Stimulated activated CD8-positive, alpha-beta memory T cell treated with anti-CD3 and anti-CD28 coated beads, Interleukin-7, amount 100 ng/mL, for 1 hour (primary cell): ENCODE measurements at places on chromosomes 3 and 15.

- no peak for DNase-seq
These were observed 20.7 kb downstream of the TATDN2 start for GRCh38 chr3:10268930-10269329.

GRCh38 chr3:50325113-50325480 is 2.6 kb upstream of the HYAL2 start:
- no peak for DNase-seq

DNA sequence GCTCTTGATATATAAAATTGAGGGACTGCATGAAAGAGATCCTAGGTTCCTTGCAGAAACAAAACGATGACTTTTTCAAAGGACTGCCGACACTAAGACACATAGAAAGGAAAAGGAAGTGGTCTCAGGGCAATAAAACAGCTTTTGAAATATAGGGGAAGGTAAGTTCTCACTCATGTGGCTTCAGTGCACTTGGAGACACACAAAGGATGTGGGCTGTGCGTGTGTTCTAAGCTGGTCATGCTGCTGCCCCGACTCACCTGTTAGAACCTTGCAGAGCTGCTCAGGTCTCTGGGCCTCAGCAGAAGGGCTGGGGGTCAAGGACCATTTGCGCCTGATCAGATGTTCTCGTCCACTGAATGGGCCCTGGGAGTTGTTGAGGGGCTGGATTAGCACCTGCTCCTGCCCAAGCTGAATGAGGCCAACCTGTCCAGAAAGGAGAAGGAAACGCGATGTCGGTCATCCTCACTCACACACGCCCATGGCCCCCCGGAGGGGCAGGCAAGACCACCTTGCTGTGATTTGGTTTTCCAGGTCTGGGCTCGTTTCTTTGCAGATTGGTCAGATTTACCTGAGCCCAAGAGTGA is 11.1 kb downstream of the ADAMTS17 start:
- no peak for DNase-seq

DNA sequence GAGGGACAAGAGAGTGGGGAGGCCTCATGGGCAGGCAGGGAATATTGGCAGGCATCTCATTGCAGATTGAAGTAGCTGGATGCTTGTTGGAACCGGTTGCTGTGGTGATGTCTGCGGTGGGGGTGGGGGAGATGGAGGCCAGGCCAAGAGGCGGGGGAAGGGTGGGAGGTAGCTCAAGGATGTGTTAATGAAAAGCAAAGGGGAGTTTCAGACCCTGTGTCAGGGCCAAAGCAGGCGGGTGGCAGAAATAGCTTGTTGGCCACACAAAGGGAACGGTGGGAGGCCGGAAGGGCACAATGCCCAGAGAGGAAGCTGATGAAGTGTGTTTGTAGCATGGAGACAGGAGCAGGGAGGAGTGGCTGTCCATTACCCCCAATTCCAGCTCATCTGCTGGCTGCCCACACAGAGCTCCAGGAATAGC is 28.0 kb downstream of the CCDC33 start:
- no peak for DNase-seq

- no peak for DNase-seq
These were observed 27.2 kb upstream of the UBE2Q2 start for GRCh38 chr15:75815811-75816719.

DNA sequence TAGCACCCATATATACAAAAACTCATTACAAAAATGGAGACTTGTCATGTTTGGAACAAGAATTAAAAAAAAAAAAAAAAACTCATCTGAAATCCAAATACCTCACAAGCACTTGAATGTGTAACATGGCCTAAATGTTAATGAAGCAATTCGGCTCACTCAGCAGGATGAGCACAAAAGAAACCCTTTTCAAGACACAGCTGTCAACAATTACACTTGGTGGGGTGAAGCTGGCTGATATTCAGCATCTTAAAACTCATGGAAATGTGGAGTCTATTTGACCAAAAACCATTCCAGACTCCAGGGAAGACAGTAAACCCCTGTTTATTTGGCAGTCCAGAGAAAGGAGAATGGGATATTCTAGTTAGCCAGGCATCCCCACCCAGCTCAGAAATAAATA is 205.4 kb upstream of the TSC22D2 start:
- no peak for DNase-seq

- no peak for DNase-seq
These were observed 528.1 kb upstream of the MCTP2 start for GRCh38 chr15:93703092-93703739.

- no peak for DNase-seq
These were observed at the start of gene LSAMP for GRCh38 chr3:116445311-116445841. TSS of gene LSAMP (minus strand) at chr3:116445487.

GRCh38 chr3:151412989-151413388 is 28.4 kb upstream of the P2RY12 start:
- no peak for DNase-seq

- DNase-seq = no peak
These were observed 77.3 kb downstream of the LRTM1 start for GRCh38 chr3:54850484-54851018.

DNA sequence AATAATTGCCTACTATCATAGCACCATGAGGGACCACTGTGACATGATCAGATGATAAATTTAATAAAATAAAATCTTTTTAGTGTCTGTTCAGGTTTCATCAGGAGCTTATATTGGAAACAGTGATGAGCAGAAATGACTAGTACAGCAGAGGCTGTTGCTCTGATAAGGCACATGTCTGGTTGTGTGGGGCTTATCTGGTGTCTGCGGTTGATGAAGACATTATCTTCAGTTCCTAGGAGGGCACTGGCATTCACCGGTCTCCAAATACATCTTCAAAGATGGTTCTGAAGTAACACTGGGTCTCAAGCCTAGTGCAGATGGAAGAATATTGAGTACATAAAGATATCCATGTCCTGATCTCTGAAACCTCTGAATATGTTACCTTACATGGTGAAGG is 125.3 kb downstream of the SUCNR1 start:
- no peak for DNase-seq

- no peak for DNase-seq
These were observed 103.0 kb downstream of the PGPEP1L start for GRCh38 chr15:98904544-98904943.

DNA sequence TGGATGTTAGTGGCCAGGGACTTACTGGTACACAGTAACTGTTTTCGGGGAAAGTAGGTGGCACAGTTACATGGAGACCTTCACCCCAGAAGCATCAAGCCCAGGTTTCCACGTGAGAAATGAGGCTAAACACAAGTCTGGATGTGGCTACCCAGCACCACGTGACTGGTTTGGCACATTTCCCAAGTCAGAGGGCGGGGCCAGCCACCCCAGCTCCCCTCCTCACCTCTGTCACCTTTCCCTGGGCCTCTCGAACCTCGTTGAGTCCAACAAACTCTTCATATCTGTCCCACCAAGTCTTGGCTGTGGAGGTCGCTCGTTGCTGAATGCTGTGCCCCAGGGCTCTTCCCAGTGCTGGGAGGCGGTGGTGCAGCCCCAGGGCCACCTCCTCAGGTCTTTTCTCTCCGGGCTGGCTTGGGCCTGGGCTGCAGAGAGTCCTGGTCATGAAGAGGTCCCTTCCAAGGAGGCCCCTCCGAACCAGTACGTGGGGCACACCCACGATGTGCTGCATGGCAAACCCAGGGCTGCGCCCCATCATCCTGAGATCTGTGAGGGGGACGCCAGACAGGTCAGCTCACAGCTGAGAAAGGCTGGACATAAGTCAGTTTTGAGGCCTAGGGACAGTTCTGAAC is 4.8 kb upstream of the PLXNB1 start:
- no peak for DNase-seq

DNA sequence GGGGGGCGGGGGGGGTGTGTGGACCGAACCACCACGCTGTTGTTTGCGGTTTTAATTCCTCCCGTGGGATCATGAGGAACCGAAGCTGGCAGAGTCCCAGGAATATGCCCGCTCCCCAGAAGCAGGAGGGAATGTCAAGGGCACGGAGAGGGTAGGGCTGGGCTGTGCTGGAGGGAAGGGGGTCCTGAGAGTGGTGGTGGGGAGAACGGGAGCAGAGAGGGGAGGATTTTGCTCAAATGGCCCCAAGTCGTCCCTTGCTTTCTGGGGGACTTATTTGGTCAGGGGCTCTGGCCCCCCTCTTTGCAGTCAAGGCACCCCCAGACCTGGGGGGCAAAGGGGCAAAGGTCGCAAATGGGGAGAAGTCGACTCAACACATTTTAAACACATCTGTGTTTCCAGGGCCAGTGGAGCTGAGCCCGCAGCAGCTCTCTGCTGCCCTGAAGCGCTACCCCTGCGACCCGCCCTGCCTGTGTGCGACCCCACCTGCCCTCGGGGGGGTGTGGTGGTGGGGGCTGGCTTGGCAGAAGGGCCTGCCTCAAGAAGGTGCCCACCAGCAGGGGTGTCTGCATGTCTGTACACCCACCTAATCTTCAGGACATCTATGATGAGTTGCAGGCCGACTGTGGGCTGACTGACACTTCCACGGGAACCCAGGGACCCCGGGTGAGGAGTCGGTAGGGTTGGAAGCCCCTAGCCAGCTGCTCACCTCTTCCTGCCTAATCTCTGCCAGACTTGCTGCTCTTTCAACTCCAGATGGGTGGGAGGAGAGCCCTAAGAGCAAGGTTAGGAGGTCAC is 602 bp upstream of the ATP2B2 start:
- DNase-seq = no peak

DNA sequence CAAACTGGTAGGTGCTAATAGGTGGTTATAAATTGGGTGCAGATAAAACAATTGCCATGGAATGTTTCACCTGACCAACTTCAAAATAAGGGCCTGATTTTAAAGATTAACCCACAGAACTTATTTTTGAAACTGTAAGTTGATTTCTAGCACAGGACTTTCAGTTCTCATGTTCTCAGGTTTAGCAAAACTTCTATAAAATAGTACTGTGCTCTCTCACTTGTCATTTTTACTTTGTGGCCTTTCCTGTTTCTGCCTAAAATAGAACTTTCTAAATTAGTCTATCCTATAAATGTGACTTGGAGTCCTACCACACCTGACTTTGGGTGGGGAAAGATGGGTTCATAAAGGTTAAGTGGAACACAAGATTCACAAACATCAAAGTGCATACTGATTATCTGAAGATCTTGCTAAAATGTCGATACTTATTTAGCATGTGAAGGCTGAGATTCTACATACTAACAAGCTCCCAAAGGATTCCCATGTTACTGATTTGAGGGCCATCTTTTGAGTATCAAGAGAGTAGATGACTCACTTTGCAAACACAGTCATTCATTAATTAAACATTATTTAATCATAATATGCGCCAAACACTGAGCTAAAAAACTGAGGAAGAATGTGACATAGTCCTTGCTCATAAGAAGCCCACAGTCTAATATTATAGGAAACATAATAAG is 38.6 kb downstream of the BTLA start:
- no peak for DNase-seq

DNA sequence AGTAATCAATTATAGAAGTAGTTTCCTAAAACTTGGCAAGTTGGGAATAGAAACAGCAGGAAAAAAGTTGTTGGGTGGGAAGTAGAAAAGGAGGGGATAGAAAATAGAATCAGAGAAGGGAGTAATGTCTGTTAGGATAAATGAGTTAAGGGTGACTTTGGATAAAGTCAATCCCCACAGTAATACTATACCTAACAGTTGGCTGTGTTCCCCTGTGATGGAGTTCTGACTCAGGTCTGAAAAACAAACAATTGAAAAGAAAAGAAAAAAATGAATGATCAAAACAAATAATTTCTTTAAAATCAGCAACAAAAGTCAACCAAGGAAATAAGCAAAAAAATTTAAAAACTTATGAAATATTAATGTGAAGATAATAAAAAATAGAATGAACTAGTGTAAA is 50.3 kb downstream of the EMC4 start:
- no peak for DNase-seq

GRCh38 chr3:112604536-112604935 is 36.4 kb downstream of the CCDC80 start:
- no peak for DNase-seq

DNA sequence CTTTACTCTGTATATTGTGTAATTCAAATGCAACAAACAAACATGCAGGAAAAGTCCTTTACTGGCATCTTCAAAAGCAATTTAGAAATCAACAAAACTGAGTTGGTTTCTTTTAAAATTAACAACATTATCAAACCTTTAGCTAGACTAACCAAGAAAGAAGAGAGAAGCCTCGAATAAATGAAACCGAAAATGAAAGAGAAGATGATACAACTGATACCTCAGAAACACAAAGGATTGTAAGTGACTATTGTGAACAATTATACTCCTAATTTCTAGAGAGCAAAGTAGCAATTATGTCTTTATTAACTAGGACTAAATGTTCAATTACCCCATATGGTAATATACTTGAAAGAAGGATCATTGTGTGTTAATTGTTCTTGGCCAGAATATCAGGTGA is 49.2 kb upstream of the P3H2 start:
- DNase-seq = no peak

- no peak for DNase-seq
These were observed 225.8 kb upstream of the UMPS start for GRCh38 chr3:124504332-124505059.

GRCh38 chr3:61572879-61573278 is 11.5 kb downstream of the PTPRG start:
- DNase-seq = no peak

- DNase-seq = no peak
These were observed 65.2 kb downstream of the FHIT start for GRCh38 chr3:61186030-61186429.

DNA sequence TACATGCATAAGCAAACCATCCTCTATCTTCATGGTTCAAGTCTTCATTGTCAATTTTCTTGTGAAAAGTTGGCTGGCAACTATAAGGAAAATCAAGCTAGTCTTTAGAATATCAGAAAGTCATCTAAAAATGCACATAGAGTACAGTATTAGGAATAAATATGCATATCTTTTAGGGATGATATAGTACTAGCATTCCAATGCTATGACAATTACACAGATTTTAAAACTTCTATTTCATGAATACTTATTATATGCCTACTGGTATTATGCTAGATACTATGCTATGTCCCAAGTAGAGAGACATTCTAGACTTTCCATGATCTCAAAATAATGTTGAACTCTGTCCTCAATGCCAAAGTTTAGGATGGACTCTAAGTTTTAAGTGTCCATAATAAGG is 81.3 kb upstream of the NAALADL2 start:
- no peak for DNase-seq

GRCh38 chr3:10855871-10856662 is 40.0 kb downstream of the SLC6A11 start:
- DNase-seq = no peak

DNA sequence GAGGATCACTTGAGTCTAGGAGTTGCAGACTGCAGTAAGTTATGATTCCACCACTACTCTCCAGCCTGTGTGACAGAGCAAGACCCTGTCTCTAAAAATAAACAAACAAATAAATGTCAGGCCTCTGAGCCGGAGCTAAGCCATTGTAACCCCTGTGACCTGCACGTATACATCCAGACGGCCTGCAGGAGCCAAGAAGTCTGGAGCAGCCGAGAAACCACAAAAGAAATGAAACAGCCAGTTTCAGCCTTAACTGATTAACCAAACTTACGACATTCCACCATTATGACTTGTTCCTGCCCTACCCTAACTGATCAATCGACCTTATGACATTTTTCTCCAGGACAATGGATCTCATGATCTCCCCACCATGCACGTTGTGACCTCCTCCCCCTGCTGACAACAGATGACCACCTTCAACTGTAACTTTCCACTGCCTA is 32.5 kb upstream of the ZKSCAN7 start:
- no peak for DNase-seq

GRCh38 chr3:38626171-38626570 is 23.3 kb downstream of the SCN5A start:
- DNase-seq = no peak

- DNase-seq = no peak
These were observed 437.4 kb upstream of the TPRG1 start for GRCh38 chr3:188734395-188734794.
